ENCODE measurements at places on chromosomes 12 and 14. TPM values are rescaled to one million over a fixed set of nuclear protein-coding genes. Genes with fewer than 3 reads are reported as not detected.

DNA sequence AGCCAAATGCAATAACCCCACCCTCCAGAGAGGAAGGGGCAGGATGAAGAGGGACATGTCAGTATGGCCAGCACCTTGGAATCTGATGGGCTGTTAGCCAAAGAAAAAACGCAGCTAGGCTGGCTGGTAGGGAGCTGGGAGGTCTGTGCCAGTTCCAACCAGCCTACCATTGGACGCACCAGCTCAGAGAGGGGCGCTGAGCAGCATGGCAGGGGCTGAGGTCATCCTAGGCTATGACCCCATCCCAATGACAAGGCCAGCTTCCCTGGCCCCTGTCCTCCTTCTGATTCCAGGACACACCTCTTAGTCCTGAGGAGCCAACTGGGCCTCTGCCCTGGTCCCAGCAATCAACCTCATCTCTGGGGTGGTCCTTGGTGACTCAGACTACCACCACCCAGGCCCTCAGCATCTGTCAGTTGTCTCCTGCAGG is 12.2 kb downstream of the ACTN1 start:
- H3K27ac ChIP-seq: no peak overlapping the region
- peaks cover 22% of the 10 kb centered on the region for H3K4me1 ChIP-seq
- H3K4me3 ChIP-seq: no peak overlapping the region
- peaks cover 17% of the 10 kb centered on the region for H3K36me3 ChIP-seq
- DNase-seq: no peak

GRCh38 chr12:117277875-117278274 is 83.6 kb downstream of the NOS1 start:
- H3K27me3 ChIP-seq: no peaks in the 10 kb centered on the region
- peaks cover 3% of the 10 kb centered on the region for H3K4me1 ChIP-seq
- no peak overlapping the region for H3K27ac ChIP-seq
- H3K4me3 ChIP-seq: no peak overlapping the region
- peaks cover 4% of the 10 kb centered on the region for H3K36me3 ChIP-seq

GRCh38 chr12:116539905-116540482 is 19.2 kb upstream of the MAP1LC3B2 start:
- peaks cover 6% of the 10 kb centered on the region for H3K36me3 ChIP-seq
- no peak overlapping the region for H3K27ac ChIP-seq
- peak; percentile 62 for DNase-seq
- H3K4me1 ChIP-seq: peaks cover 6% of the 10 kb centered on the region
- H3K27me3 ChIP-seq: no peaks in the 10 kb centered on the region

- H3K4me1 ChIP-seq: no peaks in the 10 kb centered on the region
- DNase-seq: no peak
These were observed 8.6 kb downstream of the GALNT9 start for GRCh38 chr12:132320767-132321211.

GRCh38 chr14:53900499-53900898 is 56.1 kb downstream of the BMP4 start:
- no peak overlapping the region for H3K27ac ChIP-seq
- no peaks in the 10 kb centered on the region for H3K27me3 ChIP-seq
- no peak for DNase-seq
- H3K4me1 ChIP-seq: no peaks in the 10 kb centered on the region
- no peak overlapping the region for H3K4me3 ChIP-seq

DNA sequence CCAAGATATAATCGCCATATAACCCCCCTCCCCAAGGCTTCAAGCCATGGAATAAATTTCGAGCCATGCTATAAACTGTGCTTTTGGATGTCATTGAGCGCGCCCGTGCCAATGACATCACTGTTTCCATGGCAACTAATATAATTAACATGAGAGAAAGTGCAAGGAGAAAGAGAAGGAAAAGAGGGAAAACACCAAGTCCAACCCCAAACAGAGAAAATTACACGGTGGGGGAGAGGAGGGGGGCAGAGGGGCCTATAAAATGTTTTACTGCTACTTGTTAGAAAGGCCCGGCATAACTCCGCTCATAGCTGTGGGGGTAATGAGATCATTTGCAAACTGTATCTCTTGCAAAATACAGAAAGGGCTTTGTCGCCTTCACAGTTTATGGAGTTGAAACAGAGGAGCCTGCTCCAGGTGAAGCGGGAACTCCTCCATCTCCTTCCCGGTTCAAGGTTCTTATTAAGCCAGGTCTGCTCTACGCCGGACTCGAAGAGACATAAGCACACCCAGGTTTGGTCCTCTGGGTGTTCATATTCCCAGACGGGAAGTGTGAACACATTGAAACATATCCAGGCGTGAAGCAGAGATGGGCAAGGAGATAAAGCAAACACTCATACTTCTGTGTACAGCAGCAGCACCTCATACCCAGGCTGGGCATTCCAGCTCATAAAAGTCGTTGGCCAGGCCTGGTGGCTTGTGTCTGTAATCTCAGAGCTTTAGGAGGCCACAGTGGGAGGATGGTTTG is 99.1 kb upstream of the MAP1LC3B2 start:
- H3K36me3 ChIP-seq: no peaks in the 10 kb centered on the region
- H3K27ac ChIP-seq: no peak overlapping the region
- DNase-seq: no peak

GRCh38 chr14:95493503-95493902 is 22.9 kb downstream of the SYNE3 start:
- H3K36me3 ChIP-seq: no peaks in the 10 kb centered on the region
- DNase-seq: no peak
- no peaks in the 10 kb centered on the region for H3K4me1 ChIP-seq
- H3K4me3 ChIP-seq: no peak overlapping the region
- no peak overlapping the region for H3K27ac ChIP-seq
- H3K27me3 ChIP-seq: no peaks in the 10 kb centered on the region

- H3K36me3 ChIP-seq: peaks cover 73% of the 10 kb centered on the region
- no peak overlapping the region for H3K4me3 ChIP-seq
- no peak for DNase-seq
- no peaks in the 10 kb centered on the region for H3K4me1 ChIP-seq
- no peaks in the 10 kb centered on the region for H3K27me3 ChIP-seq
- no peak overlapping the region for H3K27ac ChIP-seq
These were observed 14.8 kb downstream of the LDHB start for GRCh38 chr12:21642707-21643389.

- DNase-seq: no peak
- H3K4me1 ChIP-seq: no peaks in the 10 kb centered on the region
- no peak overlapping the region for H3K27ac ChIP-seq
These were observed 7.4 kb downstream of the TCP11L2 start for GRCh38 chr12:106309671-106310505.

- no peaks in the 10 kb centered on the region for H3K36me3 ChIP-seq
- H3K27ac ChIP-seq: no peak overlapping the region
- no peak overlapping the region for H3K4me3 ChIP-seq
- no peaks in the 10 kb centered on the region for H3K4me1 ChIP-seq
- no peaks in the 10 kb centered on the region for H3K27me3 ChIP-seq
These were observed 18.7 kb upstream of the LGR5 start for GRCh38 chr12:71420775-71421406.

- peaks cover 15% of the 10 kb centered on the region for H3K36me3 ChIP-seq
- no peak for DNase-seq
- no peak overlapping the region for H3K27ac ChIP-seq
- peaks cover 8% of the 10 kb centered on the region for H3K4me1 ChIP-seq
These were observed 31.3 kb downstream of the ACTN1 start for GRCh38 chr14:68947802-68948201.

GRCh38 chr12:93366422-93366821 is 11.3 kb upstream of the NUDT4 start:
- no peak overlapping the region for H3K27ac ChIP-seq
- H3K36me3 ChIP-seq: peaks cover 5% of the 10 kb centered on the region
- no peaks in the 10 kb centered on the region for H3K27me3 ChIP-seq
- DNase-seq: no peak
- H3K4me1 ChIP-seq: peaks cover 2% of the 10 kb centered on the region
- no peak overlapping the region for H3K4me3 ChIP-seq

The SOCS2 gene
- total RNA-seq: 57.2 TPM

The A2M gene
- 1.2 TPM for total RNA-seq

The ZC2HC1C gene
- 1.4 TPM for total RNA-seq

The MYF6 gene
- not detected for total RNA-seq

The CISTR gene
- total RNA-seq: not detected

The KCNJ8 gene
- 0.15 TPM for total RNA-seq

The PFKM gene
- 92.4 TPM for total RNA-seq
